ENCODE measurements at places on chromosomes 4 and X.

DNA sequence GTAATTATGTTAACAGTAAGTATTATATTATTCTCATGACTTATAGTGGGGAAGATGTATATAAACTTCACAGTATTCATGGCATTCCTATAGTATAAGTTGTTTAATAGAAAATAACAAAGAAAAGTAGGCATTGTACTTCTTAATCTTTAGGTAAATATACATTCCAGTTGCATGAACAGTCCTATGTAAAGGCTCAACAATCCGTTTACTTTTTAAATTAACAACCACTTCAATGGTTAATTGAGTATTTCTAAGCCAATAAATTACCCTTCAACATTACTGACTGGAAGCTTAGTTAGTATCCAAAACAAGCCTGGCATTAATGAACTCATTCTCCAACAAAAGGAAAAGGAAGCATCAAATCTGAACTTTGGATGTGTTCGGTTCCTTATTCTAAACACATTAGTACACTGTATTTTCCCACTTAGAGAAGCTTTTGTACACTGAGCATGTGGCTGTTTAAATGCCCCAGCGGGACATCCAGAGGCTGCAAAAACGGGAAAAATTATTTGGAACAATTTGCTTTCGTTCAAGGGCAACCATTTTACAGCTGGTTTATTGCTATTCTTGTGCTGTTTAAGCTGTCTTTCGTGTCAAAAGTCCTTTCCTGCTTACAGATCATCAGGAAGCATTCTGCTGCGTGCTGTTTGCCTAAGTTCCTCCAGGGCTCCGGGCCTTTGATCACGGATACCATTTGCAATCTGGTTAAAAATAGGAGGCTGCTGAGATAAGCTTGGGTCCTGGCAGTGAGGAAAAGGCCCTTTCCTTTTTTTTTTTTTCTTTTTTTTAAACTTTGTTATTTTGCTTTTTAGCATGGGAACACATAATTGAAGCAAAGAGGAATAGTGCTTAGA, 460.3 kb downstream of the SPRY1 start:
- DNase-seq = no peak

GRCh38 chr4:106753426-106753825, 282.7 kb downstream of the DKK2 start:
- no peak for DNase-seq

GRCh38 chrX:136065044-136065671, 79.9 kb downstream of the SLC9A6 start:
- DNase-seq = no peak

DNA sequence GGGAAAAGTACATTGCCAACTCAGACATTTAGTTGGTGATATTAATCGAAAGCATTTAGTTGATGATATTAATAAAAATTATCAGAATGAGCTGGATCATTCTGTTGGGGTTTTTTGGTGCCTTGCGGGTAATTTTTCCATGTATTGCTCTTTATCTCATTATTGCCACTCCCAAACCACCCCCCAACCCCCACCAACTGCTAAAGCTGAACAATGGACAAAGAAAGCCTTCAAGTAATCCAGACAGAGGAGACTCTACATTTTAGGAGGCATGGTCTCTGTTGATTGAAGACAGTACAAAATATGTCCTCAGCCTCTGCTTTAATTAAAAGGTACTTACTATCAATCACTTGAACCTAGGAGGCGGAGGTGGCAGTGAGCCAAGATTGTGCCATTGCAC, 22.5 kb downstream of the PDK3 start:
- DNase-seq = no peak

- DNase-seq = no peak
Observed at GRCh38 chr4:56803471-56803870, 18.0 kb downstream of the SPINK2 start.

DNA sequence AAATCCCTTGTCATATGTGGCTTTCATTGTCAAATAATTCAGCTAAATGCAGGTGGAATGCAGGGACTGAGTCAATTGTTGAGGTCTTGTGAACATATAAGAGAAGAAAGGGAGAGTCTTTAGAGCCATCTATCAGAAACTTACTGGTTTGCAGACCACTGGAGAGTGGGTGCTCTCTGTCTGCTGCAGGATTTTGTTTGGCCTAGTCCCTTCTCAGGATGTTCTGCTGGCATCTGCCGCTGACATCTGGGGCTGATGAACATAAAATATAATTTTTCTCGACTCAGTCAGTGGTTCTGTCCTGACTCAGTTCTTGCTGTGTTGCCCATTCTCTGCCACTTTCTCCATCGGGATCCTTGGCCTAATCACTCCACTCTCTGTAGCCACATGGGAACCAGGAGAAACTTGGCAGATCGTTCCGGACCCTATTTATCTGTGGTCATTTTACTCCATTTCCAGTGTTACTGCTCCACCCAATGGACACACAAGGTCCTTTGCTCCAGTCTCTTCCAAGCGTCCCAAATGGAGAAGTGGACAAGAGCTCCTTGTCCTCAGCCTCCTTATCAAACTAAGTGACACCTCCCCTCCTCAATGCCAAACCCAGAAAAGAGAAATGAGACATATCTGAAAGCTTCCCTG, 436.2 kb downstream of the FAT4 start:
- no peak for DNase-seq

- DNase-seq = no peak
Observed at GRCh38 chr4:169625886-169626285, 5.5 kb downstream of the CLCN3 start.

DNA sequence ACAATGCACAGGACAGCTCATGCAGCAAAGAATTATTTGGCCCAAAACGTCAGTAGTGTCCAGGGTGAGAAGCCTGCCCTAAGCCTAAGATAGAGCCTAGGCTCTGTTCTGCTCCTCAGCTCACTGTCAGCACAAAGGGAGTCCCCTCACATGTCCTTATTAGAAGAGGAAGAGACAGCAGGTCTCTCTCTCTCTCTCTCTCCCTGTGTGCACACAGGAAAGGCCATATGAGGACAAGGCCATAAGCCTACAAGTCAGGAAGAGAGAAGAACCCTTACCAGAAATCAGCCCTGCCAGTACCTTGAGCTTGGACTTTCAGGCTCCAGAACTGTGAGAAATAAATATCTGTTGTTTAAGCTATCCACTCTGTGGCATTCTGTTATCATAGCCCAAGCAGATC, 20.4 kb downstream of the FAM184B start:
- DNase-seq = no peak

DNA sequence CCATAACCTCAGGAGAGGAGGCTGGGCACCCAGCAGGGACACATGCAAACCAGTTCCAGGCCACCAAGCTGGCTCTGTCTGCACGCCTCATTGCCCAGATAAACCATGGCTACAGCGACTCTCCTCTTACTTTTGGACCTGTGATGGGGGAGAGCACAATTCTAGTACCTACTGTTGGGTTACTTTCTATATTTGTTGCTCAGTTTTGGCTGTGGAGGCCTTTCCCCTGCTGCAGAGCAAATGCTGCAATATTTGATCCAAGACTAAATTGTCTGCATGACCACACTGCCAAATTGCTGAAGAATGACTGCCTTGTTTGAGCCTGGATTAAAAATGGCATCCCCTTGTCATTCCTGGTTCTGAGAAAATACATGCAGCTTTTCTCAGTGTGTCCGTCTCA, 253.5 kb downstream of the ARHGAP10 start:
- no peak for DNase-seq

GRCh38 chr4:16760617-16761363, 137.7 kb downstream of the LDB2 start:
- no peak for DNase-seq

DNA sequence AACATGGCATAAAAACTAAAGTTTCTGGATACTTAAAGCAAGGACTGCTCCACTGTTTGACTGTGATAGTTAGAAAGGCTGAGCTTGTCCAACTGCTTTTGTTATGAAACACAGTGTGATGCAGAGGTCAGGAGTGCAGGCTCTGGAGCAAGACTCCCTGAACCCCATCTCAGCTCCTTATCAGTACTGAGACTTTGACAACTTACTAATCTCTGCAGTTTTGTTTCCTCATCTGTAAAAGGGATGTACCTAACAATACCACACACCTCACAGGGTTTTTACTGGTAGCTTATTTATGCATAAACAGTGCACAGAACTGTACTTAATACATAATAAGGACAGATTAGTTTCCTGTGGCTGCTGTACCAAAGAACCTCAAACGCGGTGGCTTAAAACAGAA, 804.3 kb downstream of the FSTL5 start:
- no peak for DNase-seq

DNA sequence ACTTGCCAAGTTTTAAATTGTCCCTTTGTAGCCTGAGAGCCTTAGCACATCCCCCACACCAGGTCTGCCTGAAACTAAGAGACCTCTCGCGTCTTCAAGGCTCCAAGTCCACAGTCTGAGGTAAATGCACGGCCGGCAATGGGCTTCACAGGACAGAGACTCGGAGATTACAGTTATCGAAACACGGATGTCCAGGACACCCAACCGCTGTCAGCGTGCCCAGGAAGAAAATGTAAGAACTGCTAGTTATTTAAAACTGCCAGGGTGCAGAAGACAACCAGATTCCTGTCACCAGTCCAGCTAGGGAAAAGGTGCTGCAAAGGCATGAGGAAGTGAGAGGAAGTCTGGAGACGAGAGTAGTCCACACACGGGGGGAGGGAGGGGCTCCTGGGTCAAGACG, 28.9 kb downstream of the ZNF827 start:
- no peak for DNase-seq

- DNase-seq = no peak
Observed at GRCh38 chr4:158003212-158003611, 169.6 kb downstream of the GASK1B start.

DNA sequence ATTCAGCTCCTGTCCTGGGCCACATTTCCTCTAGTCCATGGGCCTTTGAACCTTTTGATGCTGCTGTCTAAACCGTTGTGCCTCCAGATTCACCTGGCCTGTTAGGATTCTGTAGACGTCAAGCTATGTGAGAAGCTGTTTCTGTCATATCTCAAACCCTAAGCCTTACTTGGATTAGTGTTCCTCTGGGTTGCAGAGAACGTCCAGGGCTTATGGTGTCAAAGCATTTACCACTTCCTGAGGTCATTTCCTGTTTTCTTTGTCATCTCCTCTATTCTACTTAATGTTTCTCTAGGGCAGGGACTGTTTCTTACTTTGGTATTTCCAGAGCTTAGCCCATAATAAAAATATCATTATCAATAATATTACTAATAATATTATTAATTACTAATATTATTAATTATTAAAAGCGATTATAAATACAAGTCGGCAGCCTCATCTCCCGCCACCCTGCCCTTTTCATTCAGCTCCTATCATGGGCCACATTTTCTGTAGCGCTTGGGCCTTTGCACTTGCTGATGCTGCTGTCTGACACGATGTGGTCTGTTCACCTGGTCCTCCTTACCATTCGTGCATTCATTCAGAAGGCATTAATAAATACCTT, 19.1 kb downstream of the PRIMPOL start:
- DNase-seq = no peak

GRCh38 chrX:88988796-88989195, 241.8 kb downstream of the CPXCR1 start:
- DNase-seq = no peak

DNA sequence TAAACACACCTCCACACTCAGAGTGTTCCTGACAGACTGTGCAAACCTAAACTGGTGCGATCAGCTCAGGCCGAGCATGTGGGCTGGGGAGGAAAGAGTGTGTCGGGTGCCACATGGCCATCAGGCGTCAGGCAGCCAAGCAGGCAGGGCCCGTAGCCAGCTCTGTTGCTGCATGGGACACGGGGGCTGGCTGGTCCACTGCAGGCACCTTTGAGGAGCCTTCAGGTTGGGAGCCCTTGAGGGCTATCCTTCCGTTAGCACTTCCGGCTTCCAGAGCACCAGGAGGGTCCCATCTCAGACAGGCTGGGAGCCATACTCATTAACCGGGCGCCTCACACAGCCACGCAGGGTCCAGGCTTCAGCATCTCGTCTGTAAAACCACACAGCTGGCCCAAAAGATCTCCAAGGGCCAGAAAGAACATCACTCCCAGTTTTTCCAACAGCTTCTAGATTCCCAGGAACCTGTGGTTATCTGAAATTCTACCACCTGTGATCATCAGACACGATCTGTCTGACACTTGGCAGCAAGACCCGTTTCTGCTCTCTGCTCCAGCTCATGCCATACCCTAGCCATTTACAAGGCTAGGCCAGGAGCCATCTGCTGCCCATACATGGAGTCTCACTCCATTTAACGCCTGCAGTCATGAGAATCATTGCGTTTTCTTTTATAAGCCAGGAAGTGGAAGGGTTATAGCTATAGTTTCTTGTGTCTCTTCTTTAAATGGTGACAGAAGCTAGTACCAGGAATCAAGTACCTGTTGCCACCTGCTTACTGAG, 87.5 kb downstream of the NSUN7 start:
- no peak for DNase-seq

GRCh38 chrX:136747003-136747986, 33.4 kb downstream of the ARHGEF6 start:
- DNase-seq = no peak

GRCh38 chr4:101102114-101102742, 245.1 kb downstream of the PPP3CA start:
- no peak for DNase-seq

DNA sequence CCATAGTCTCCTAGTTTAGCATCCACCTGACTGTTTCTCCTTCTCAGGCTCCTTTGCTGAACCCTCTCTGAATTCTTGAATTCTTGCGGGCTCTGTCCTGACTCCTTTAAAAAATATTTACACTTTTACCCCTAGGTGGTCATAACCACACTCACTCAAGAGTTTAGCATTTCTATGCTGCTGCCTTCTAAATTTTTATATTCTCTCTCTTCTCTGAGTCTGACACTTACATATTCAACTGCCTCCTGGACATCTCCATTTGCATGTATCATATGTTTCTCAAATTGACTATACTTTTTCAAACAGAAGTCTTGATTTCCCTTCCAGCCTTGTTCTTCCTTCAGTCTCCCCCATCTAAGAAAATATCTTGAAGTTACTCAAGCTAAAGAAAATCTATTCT, 31.6 kb downstream of the ARL9 start:
- DNase-seq = no peak

DNA sequence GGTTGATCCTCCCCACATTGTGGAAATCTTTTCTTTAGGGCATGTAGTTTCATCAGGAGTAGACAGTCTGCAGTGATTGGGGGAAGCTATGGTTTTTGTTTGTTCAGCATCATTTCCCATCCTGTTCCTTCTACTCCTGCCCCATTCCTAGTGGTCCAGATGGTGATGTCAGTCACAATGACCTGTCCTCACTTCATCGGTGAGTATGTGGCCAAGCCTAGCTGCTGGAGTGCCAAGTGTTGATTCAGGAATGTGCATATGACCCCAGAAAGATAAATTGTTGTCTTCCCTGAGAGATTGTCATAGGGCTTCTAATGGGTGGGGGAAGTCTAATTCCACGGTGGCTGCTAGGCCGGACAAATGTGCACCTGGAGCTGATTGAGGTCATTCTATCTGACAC, 130.6 kb upstream of the FAT1 start:
- no peak for DNase-seq

GRCh38 chr4:101306764-101307615, 40.3 kb downstream of the PPP3CA start:
- DNase-seq = no peak
